ENCODE measurements at places on chromosomes 7 and 10. TPM values are rescaled to one million over a fixed set of nuclear protein-coding genes. Genes with fewer than 3 reads are reported as not detected.

PRLHR gene
- total RNA-seq: not detected

HOXA6 gene
- total RNA-seq: not detected

SPAG6 gene
- not detected for total RNA-seq

KBTBD2 gene
- total RNA-seq: 25.1 TPM

PITRM1 gene
- 84.4 TPM for total RNA-seq

GIMAP5 gene
- 8.5 TPM for total RNA-seq

TLL2 gene
- 8.7 TPM for total RNA-seq

DNA sequence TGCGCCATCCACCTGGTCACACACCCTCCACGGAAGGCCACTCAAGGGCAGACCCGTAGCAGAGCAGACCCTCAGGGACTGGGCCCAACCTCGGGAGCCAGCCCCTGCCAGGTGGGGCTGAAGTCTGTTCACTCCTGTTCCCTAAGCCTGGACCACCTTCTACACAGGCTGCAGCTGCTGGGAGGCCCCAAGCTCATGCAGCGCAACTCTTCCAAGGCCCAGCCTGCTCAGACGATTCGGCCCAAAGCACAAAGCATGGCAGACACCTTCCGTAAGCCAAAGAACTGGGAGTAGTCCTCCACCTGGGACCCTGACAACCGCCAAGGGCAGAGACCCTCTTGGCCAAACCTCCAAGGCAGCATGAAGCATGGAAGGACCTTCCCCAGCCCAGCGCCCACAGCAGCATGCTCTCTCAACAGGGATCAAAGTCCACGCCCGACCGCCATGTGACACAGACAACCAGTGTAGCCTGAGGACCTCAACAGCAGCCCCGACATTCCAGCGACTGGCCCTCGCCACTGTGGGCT is 11.5 kb downstream of the SHH start:
- no peak for DNase-seq

GRCh38 chr7:151113344-151114150 is 27.3 kb downstream of the AGAP3 start:
- DNase-seq: no peak

GRCh38 chr7:28703037-28703765 is 254.9 kb downstream of the TRIL start:
- no peak for DNase-seq

DNA sequence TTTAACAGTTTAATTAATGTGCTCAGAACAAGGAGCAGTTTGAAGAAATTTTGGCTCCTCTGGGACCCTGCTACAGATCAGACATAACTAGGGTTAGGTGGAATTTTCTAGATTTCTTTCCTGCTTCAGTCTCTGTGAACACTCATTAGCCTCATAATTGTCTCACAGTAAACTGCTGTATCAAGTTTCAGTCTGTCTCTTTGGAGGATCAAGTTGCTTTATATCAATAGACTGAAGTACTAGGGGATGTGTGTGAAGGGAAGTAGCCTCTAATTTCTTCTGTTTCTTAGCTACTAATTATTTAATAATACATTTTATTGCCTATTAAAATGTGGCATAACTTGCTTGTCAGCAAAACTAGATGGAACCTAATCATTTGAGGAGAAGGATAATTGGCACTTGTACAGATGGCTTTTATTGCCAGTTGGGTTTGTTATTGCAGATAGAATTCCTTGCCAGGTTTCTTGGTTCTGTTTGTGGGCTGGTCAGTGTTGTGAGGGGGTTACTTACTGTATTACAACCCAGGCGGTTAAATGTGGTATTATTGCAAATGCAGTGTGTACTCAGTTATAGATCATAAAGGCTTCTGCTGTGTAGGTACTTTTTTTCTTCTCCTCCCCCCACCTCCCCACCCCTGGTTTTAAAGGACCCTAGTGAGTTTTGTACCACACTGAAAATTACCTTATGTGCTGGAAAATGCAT is 758.0 kb downstream of the AUTS2 start:
- DNase-seq: no peak

DNA sequence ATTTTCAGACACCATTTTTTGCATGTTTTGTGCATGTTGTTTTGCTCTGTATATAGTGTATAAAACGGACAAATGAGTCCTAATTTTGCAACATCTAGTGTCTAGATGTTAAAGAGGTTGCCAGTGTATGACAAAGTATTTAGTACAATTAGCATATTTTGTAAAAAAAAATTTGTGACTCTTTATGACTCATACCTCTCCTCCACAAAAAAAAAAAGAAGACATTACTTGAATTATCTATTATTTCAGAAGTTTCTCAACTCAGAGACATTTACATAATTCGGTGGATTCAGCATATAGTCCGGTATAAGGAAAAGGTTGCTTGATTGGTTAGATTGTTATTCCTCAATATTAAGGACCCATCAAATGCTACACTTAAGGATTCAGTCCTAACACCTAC is 26.0 kb downstream of the NUP42 start:
- DNase-seq: no peak

DNA sequence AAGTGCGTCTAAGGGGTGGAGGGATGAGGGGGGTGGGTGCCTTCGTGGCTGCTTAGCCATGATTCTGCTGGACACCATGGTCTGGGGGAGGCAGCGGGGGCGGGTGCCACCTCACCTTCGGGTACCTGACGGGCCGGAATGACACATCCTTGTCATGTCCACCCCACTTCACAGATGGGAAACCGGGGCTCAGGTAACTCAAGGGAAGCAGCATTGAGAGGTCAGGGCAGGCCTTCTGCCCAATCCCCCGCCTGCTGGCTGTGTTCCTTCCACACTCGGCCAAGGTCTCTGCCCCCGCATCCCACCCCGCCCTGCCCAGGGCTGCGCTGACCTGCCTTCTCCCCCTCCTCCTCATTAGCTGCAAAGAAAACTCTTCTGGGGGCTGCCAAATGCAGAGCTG is 598.0 kb downstream of the PTPRN2 start:
- no peak for DNase-seq

DNA sequence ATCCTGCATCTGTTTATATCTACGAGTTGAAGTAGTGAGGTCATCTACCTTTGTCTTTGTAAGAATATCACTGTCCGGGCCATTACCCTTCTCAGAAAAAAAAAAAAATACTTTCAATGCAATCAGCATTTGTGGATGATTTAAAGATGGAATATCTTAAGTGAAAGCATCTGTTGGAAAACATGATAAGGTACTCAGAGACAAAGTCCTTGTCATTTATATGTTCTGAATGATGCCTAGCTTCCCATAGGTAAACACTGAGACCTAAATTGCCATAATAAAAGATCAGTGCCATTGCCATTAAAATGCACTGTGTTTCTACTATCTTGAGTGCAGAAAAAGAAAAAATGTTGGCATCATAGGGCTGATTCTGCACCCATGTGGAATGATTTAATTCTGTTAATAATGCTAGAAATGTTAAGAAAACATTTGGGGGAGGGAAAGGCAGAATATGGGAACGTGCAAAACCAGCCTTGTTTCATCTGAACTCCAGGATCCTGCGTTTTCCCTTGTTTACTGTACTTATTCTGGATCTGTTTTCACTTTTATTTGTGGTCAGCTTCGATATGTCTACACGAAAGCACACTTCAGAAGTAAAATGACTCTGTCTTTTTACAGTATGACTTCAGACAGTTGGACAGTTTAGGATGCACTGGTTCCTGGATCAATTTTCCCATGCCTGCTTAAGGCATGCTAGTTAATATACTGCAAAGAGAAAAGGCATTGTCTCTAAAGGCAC is 669.8 kb downstream of the SUGCT start:
- DNase-seq: no peak

GRCh38 chr10:119834188-119834587 is 38.5 kb downstream of the MCMBP start:
- no peak for DNase-seq

DNA sequence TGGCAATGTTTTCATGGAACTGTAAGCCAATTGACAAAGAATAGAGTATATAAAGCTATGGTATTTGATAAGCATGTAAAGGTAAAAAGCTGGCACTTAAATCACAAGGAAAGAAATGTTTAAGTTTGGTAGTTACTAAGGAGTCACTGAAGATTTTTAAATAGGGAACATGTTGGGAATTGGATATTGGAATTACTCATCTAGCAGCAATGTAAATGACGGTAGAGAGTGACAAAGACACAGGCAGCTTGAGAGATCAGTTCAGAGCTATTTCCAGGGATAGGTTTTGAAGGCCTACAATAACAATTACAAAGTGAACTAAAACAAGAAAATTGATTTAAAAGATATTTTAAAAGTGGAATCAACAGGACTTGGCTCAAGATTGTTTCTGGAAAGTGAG is 36.8 kb downstream of the SP8 start:
- no peak for DNase-seq

- DNase-seq: no peak
Observed at GRCh38 chr10:78319841-78320240, 286.2 kb downstream of the RPS24 start.
